ENCODE measurements at places on chromosomes 4 and X.

- no peak for DNase-seq
Observed at GRCh38 chr4:136737066-136737465, 795.2 kb downstream of the PCDH18 start.

GRCh38 chr4:99180382-99181070 is 36.4 kb upstream of the ADH4 start:
- no peak for DNase-seq

- no peak for DNase-seq
Observed at GRCh38 chrX:79170476-79171035, 26.1 kb downstream of the GPR174 start.

DNA sequence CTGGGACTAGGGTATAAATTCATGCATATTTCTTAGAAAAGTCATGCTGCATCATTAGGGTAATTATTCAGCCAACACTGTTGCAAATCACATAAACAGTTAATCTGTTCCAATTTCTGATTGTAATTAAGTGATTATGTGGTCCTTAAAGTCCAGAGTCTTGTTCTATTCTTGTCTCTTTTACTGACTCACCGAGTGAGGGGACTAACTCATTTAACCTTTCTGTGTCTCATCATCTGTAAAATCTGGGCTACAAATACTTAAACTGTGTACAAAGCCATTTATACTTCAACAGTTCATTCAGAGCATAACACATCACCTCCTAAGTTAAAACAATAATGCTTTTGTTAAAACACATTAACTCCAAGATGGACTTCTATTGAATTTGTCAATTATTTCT is 65.4 kb upstream of the KLHL13 start:
- DNase-seq = no peak

DNA sequence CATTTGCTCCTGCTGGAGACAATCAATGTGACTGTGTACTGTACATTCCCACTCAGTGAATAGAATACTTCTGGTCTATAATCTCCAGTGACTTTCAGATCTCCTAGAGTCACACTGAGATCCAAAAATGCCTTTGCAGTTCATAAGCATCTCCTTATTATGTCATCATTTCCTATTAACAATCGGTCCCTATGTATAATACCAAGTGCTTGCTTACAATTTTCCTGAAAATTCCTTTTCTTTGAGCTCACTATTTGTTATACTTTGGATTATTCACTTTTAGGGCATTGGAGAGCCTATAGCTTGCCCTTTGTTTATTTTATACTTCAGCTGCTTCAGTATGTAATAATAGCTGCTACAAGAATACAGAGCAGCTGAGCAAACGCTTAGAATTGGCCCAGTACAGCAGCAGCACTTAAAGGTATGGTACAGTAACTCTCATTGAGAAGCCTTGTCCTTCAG is 313.0 kb downstream of the DCTD start:
- DNase-seq = no peak

DNA sequence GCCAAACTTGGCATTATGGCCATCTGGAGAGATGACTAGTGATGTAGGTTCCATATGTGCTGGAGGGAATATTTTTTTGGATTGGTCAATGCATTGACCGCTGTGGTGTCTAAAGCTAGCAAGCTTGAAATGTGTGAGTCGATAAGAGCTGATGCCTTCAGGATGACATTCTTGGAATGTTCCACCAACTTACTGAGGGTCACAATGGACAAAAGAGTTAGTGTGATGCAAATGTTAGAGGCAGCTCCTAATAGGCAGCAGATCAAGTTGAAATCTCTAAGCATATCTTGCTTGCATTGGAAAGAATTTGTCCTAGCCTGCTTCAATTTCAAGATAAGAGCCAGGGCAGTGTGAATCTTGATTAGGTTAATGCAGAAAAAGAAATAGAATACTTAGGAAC is 210.4 kb upstream of the AFF2 start:
- DNase-seq = no peak
